ENCODE measurements at places on chromosomes 6 and 20.

- DNase-seq, result no peak
Measured at GRCh38 chr6:31836474-31837368, 9.2 kb downstream of the HSPA1B start.

- DNase-seq, result peak; percentile 73
Measured at GRCh38 chr6:29748391-29749307, 25.4 kb downstream of the HLA-F start.

DNA sequence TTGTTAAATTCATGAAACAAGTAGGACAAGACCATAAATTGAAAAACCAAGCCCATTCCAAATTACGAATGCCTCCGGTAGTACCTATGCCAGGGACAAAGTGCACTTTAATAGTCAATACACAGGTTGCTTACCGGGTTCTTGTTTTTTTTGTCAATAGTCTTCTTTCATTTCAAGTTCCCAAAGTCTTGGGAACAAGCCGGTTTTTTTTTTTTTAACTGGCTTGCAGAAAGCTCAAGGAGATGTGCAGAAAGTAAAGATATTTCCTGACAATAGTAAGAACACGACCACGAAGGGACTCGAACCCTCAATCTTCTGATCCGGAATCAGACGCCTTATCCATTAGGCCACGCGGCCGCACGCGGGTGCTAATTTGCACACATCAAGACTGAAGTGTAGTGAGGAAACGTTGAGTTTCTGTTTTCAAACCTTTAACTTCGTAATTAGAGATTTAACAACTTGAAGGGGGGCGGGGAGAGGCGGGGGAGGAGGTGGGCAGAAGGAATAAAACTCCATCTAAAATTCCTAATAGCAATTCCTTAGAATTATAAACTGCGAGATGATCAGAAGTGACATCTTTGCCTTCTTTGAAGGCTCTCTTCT is 181.0 kb downstream of the TRIM27 start:
- DNase-seq, result no peak

- no peak for DNase-seq
Measured at GRCh38 chr6:42555477-42556457, 8.1 kb upstream of the UBR2 start.

DNA sequence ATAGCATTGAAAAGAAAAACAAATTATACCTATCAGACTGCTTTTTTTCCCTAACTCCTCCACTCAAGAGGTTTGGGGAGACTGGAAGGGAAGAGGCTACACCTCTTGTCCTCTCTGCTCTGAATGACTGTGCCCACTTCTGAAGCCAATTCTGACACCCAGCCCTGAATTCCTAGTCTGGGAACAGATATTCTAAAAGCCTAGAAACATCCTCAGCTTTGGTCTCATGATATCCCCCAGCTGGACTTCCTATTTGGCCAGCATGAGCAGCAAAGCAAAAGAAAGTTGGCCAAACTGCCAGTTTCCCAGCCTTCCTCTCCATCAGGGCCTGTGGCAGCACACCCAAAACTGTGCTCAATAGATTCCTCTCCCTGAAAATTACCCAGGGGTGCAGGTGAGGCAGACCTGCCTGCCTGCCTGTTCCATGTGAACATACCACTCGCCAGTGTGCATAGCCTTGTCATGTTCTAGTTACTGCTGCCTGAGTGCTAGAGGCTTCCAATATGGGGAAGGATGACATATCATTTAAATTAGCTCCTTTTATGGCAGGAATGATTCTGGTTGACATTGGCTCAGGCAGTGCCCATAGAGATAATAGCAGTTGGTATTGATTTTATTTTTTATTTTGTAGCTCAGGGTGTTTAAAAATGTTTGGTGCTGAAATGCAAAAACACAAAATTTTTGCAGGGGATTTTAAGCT is 152.1 kb upstream of the RIN2 start:
- no peak for DNase-seq

DNA sequence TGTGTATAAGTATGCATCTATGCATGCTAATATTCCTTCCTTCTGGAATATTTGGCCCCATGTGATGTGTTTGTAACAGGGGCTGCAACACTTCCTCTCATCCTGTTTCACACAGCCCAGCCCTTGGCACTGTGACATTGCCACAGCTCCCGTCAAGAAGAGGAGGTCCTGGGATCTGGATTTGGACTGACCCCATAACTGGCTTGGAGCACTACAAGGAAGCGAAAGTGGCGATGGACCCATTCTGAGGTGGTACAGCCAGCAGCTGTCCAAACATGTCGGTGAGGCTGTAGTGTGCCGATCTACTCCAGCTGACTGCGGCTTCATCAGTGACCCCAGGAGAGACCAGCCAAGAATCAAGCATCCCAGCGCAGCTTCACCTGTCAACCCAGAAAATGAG is 18.2 kb downstream of the SYNDIG1 start:
- DNase-seq, result no peak

GRCh38 chr6:107665382-107665781 is 158.7 kb downstream of the SCML4 start:
- DNase-seq, result no peak

DNA sequence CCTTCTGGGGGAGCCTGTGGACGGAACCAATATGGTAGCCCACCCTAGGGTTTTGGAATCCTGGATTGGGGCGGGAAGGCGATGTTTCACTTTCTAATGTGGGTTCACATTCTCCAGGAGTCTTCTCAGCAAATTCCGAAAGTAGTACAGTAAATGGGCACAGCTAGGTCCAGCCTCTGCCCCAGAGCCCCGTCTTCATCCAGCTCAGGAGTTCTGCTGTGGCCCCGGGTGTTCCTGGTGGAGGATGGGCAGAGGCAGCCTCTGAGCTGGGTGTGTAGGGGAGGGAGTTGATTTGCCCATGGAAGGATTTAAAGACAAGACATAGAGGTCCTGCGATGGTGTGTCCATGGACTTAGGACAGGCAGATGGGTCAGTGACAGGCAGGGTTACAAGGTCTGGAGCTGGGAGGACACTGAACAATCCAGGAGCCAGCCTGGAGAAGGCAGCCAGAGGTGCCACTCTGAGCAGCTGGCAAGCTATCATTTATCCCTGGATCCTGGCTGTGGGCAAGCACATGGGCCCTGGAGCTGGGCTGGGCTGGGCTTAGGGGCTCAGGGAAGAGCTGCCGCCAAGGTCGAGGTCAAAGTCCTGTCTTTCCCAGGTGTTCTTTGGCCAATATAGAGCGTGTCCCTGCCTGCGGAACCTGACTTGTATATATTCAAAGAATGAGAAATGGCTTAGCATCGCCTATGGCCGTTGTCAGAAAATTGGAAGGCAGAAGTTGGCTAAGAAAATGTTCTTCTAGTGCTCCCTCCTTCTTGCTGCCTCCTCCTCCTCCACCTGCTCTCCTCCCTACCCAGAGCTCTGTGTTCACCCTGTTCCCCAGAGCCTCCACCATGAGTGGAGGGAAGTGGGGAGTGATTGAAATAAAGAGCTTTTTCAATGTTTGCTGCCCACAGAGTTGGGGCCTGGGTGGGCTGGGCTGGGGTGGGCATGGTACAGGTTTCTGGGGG is 6.7 kb downstream of the CLPSL1 start:
- no peak for DNase-seq

DNA sequence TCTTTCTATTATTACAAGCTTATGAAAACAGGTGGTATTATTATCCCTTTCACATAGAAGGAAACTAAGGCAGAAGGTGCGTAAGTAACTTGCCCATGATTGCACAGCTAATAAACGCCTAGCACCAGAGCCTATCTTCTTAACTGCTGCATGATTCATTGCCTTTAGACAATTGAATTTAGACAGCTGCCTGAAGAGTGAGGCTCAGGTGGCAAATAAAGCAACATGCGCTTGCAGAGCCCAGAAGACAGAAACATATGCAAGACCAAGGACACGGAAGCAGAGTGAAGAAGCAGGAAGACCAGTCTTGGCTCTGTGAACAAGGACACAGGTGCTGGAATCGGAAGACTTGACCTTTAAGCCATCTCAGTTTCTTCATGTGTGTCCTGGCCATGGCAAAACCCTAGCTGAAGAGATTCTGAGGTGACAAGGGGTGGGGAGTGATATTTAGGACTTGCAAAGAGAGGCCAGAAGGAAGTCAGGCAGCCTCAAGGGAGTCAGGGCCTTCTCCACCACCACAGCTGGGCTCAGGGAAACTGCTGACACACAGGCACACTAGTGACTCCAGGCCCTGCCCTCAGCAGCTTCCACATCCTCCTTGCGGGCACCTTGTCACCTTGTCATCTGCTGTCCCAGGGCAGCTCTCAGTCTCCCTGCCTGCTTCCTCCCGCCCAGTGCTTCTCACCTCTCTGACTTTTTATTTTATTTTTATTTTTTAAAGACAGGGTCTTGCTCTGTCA is 91.7 kb upstream of the SLC22A16 start:
- DNase-seq, result no peak

DNA sequence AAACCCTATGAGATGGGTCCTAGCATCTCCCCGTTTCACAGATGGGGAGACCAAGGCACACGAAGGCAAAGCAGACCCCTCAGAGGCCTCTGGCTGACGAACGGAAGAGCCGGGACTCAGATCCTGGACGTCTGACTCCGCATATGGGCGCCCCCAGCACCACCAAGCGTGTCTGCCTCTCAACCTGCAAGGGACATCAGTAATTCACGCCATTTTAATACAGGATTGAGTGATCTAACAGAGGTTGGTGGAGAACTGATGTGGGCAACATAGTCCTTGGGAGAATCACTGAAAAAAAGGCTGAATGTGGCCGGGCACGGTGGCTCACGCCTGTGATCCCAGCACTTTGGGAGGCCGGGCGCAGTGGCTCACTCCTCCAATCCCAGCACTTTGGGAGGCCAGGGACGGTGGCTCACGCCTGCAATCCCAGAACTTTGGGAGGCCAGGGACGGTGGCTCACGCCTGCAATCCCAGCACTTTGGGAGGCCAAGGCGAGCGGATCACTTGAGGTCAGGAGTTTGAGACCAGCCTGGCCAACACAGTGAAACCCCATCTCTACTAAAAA is 206.6 kb downstream of the DLL1 start:
- no peak for DNase-seq

DNA sequence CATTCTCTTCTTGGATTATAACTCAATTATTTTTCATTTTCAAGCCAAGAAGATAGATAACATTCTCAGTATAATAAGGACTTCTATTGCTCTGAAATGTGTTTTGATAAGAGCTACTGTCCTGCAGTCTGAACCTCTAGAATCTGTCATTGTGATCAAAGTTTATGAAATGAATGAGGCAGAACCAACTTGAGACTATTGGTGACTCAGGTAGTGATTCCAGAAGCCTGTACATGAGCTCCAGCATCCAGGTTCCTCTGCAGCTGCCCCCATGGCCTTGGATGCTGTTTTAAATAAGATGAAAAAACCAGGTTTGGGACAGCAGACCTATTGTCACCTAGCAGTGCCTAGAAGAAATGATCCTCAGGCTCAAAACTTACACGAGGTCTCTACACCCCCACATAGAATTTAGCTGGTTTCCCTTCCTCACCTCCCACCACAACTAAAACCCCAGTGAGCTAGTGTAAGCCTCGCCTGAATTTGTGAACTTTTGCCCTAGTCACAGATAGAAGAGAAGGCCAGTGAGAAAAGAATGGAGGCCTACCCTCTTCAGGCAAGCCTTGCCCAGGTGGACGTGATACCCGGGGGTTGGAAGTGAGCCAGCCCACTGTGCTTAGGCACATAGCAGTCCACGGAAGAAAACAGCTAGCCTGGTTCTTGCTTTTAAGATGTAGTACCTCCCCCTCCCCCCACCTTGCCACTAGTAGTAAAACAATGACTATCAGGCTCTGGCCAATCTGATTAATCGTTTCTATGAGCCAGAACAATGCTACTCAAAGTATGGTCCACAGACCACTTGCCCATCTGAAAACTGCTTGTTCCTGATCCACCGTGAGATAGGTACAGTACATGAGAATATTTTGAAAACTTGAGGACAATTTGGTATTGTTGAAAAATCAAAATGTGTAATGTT is 73.0 kb upstream of the SYNJ2 start:
- DNase-seq, result no peak

DNA sequence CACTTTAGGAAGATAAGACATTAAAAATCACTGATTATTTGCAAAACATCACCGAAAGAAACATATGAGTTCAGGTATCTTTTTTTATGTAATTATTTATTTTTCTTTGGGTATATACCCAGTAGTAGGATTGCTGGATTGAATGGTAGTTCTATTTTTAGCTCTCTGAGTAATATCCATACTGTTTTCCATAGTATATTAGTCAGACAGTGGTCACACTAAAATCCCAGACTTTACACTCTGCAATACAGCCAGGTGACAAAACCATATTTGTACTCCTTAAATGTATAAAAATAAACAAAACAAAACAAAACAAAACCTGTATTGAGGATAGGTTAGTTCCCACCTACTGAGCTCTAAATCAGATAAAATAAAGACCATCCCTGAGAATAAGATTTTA is 1024.3 kb upstream of the EYS start:
- DNase-seq, result no peak

DNA sequence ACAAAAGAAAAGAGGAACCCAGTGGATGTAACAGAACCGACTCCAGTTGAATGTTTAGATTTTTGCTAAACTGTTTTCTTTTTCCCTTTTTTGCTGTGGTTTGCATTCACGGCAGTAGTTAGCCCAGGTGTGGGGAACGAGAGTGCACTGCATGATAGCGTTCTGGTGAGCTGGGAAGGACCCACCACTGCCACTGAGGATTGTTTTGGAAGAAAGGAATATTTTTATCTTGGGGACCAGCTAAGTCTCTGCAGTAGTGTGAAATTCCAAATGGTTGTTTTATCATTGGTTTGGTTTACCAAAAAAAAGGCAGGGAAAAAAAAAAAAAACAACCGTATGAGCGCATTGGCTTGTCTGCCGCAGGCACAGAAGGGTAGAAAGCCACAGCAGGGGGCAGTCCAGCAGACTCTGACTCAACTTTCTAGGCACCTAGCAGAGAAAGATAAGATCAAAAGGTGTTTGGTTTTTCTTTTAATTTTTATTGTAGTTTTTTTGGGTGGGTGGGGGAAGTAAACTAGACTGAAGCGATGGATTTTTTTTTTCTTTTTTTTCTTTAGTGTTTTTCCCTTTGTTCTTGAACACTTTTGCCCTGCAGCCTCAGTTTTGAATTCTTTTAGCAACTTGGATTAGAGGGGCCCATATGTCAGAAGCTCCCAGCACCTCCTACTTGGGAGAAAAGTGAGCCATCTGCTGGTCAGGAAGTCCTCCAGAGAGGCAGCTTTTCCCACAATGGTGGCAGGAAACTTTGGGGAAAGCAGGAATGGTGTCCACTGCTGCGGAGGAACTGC is 13.5 kb upstream of the RAB5IF start:
- peak; percentile 42 for DNase-seq

DNA sequence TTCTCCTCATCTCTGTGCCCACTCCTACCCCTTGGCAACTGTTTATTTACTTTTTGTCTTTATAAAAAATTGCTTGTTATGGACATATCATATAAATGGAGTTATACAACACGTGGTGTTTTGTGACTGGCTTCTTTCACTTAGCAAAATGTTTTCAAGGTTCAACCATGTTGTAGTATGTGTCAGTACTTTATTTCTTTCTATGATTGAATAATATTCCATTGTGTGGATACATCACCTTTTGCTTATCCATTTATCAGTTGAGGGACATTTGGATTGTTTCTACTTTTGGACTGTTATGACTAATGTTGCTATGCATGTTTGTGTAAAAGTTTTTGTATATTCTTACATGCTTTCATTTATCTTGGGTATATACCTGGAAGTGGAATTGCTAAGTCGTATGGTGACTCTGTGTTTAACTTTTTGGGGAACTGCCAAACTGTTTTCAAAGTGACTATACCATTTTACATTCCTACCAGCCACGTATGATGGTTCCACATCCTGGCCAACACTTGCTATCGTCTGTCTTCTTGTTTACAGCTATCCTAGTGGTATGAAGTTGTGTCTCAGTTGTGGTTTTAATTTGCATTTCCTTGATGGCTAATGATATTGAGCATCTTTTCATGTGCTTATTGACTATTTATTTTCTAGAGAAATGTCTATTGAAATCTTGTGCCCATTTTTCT is 84.4 kb downstream of the SLX4IP start:
- DNase-seq, result no peak

- no peak for DNase-seq
Measured at GRCh38 chr6:146498309-146498708, 45.3 kb upstream of the RAB32 start.
